ENCODE measurements at places on chromosomes 6 and 20. TPM values are rescaled to one million over a fixed set of nuclear protein-coding genes. Genes with fewer than 3 reads are reported as not detected.

Gene HSPA1L
- total RNA-seq, result 1.5 TPM

Gene C6orf118
- not detected for total RNA-seq

Gene SEMG1
- not detected for total RNA-seq

Gene POM121L2
- total RNA-seq, result not detected

Gene TNNC2
- 2.2 TPM for total RNA-seq

Gene DAAM2
- total RNA-seq, result 7.4 TPM

Gene NT5DC1
- total RNA-seq, result 7.6 TPM

Gene SDCBP2
- 1.9 TPM for total RNA-seq

Gene SNX3
- 256 TPM for total RNA-seq

Gene MICB
- 8.4 TPM for total RNA-seq

Gene BNIP5
- total RNA-seq, result not detected

Gene CLVS2
- total RNA-seq, result under 0.01 TPM

Gene PTPN1
- total RNA-seq, result 21.5 TPM

Gene PLA2G7
- not detected for total RNA-seq

Gene HLA-DRB1
- total RNA-seq, result 0.17 TPM

Gene SIM1
- not detected for total RNA-seq

Gene HEY2
- not detected for total RNA-seq

Gene CTAGE9
- not detected for total RNA-seq

Gene SRF
- 19.8 TPM for total RNA-seq

Gene ARMC2
- 3.1 TPM for total RNA-seq

Gene WFDC2
- not detected for total RNA-seq

Gene PSMB8
- 54.6 TPM for total RNA-seq

Gene NNAT
- 1.5 TPM for total RNA-seq

Gene GNAS-AS1
- total RNA-seq, result 1.3 TPM

Gene SLC23A2
- total RNA-seq, result 13.4 TPM

Gene GPX5
- total RNA-seq, result not detected

Gene RRBP1
- total RNA-seq, result 377 TPM

Gene CST7
- total RNA-seq, result not detected

Gene ZNF831
- not detected for total RNA-seq

Gene BMP7
- total RNA-seq, result not detected

Gene B3GALT4
- 12.5 TPM for total RNA-seq

Measured in smooth muscle cell of trachea (primary cell).